ENCODE measurements at places on chromosomes 3 and 15.

DNA sequence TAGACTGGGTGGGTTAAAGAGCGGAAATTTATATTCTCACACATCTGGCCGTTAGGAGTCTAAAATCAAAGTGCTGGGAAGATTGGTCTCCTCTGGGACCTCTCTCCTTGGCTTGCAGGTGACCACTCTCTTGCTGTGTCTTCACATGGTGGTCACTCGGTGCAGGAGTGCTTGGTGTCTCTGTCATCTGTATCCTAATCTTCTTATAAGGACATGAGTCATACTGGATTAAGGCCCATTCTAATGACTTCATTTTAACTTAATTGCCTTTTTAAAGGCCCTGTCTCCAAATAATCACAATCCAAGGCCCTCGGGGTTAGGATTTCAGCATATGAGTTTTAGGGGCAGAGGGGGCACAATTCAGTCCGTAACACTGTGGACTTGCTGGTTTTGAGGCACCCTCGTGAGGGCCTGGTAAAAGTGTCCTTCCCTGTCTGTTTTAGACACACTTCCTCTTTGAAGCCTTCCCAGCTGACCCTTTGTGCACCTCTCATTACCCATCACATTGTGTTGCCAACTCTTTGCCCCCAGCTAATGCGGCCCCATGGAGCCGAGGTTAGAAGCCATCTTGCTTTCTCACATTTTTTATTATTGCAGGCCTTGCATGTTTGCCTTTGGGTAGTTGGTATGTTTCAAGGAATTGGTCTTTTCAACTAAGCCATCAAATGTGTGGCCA lies 3.2 kb downstream of the XYLB start:
- DNase-seq = no peak

GRCh38 chr3:54484334-54484733 lies 362.0 kb downstream of the CACNA2D3 start:
- DNase-seq = no peak

DNA sequence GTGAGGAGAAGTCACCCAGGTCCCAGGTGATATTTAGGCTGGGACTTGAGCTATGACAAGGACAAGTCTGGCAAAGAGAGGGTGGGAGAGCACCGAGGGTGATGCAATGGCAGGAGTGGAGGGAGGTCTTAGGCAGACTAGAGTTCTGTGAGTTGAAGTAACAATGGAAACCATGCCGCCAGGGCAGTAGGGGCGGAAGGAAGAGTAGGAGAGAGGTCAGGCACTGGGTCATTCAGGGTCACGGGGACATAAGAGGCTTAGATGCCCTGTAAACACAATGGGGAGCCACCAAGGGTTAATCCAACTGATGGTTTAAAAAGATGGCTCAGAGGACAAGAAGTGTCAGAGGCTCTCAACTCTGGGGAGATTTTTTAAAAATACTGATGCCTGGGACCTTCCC lies 199.7 kb upstream of the LRTM1 start:
- DNase-seq = no peak

DNA sequence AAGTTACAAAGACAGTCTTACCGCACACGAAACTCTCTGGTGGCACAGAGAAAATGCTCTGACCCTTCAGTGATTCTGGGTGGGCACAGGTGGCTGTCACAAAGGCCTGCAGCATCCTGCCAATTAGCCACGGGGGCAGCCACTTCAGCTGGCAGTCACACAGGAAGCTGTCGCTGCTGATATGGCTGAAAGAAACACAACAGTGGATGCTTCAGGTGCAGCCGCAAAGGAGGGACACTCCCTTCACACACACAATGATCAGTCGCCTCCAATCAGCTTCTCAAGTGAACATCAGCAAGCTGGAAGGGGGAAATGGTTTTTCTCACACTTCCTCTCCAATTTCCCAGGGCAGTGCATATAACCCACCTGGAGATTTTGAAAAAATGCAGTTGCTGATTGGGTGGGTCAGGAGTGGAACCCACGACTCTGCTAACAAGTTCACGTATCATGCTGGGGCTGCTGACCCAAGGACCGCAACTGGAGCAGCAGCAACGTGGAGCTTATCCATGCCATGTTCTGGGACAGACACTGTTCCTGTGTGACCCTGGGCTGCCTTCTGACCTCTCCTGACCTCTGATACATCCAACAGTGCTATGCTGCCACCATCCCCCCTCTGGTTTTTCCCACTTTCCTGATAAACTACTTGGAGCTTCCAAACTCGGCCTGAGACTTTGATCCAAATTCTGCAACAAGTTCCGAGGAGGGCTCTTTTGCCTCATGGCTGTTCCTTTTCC lies 106.6 kb downstream of the LRIG1 start:
- no peak for DNase-seq

DNA sequence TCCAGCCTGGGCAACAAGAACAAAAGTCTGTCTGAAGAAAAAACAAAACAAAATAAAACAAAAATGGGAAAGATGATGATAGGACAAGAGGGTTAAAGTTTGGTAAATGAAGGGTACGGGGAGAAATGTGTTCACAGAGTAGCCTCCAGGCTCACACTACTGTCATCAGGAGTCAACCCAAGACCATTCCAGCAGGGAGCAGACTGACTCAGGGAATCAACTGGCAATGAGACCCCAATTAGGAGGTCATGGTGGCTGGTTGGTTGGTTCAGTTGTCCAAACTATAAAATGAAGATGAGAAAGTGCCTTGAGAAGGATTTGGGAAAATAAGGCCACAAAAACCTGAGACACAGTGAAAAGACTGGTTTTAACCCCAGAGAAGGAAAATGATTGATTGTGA lies 51.8 kb downstream of the KLHL6 start:
- DNase-seq = no peak

GRCh38 chr3:136544532-136544931 lies 207.6 kb downstream of the STAG1 start:
- DNase-seq = no peak

- no peak for DNase-seq
Measured at GRCh38 chr3:34152656-34153055, 354.2 kb downstream of the PDCD6IP start.

DNA sequence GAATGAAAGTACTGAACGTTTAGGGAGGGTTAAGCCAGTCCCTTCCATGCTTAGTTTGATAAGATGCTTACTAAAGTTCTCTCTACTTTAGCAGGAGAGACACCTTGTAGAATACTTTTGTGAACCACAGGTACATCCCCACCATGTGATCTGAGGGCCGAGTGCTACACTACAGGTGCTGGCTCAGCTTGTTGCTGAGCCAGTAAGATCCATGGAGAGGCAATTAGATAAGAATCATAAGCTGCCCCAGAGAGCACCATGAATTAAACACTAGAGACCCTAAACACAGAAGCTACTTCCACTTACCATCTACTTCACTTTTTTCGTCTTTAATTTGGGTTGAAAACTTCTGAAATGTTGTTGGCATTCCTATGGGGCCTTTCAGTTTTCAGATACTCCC lies 70.5 kb upstream of the GOLGA8B start:
- no peak for DNase-seq

- peak; percentile 51 for DNase-seq
Measured at GRCh38 chr15:69074001-69074842, 59.7 kb downstream of the NOX5 start.

- DNase-seq = no peak
Measured at GRCh38 chr3:59135096-59135495, 85.3 kb upstream of the CFAP20DC start.

GRCh38 chr15:89129816-89130134 lies 41.5 kb downstream of the ABHD2 start:
- DNase-seq = no peak

DNA sequence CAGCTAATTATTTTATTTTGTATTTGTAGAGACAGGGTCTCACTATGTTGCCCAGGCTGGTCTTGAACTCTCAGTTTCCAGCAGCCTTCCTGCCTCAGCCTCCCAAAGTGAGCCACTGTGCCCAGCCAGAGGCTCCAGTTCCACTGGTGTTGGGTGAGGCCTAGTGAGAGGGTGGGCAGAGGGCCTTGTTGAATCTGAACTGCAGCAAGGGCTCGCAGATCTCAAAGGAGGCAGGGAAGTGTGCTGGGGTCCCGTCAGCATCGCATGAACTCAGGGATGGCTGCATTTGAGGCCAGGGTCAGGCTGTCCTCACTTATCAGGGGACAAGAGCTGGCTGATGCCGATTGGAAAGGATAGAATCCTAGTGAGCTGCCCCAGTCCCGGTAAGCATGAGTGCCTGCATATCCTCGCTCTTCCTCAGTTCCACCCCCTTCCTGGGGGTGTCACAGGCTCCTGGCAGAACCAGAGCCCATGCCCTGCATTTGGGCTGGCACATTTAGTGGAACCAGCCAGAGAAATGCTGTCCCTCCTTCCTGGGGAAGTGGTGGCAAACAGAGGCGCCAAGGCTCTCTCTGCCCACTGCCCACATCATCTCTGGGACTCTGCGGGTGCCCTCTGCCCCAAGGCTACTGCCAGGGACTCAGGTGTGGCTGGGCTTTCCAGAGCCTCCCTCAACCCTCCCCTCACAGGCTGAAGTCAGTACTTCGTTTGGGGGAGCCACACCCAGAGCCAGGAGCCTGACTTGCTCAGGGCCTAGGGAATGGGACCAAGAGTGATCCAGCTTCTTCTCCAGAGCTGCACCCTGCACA lies 24.1 kb downstream of the ALS2CL start:
- DNase-seq = peak; percentile 9

GRCh38 chr15:40845511-40846284 lies 1.9 kb downstream of the SPINT1 start:
- peak; percentile 66 for DNase-seq

DNA sequence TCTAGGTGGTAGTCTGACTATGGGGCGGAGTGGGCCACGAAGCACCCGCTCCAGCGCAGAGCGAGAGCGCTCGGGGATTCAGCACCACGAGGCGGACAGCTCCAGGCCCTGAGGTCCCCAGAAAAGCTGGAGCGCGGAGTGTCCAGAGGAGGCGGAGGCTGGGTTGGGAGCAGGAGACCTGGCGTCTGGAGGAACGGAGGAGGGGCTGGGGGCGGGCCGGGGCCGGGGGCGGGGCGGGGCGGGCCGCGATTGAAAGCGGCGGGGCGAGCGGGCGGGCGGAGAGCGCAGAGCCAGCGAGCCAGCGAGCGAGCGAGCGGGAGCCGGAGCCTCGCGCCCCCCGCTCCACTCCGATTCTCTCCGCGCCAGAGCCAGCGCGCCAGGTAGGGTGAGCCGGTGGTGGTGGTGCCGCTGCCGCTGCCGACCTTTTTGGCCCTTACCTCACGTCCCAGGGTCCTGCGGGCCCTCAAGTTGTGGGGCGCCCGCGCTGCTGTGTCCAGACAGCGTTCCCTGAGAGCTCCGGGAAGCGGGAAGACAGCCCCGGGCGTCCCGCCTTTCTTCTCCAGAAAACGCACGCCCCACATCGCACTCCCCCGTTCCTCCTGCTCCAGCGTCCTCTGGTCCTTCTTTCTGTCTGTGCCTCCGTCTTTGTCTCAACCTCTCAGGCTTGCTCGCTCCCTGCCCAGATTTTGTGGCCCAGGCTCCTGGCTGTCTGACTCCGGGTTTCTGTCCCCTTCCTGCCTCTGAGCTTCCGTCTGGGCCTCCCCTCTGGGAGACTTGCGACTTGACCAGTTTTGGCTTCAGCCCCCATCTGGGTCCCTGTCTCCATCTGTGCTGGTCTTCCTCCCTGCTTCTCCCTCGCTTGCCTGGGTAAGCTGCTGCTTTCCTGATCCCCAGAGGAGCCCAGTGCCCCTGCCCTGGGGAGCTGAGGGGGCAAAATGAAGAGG lies at the start of gene GRM2:
TSS of gene GRM2 (plus strand) at position 281 of the 944 bp plus-strand sequence. CDS start 1,916 bp downstream, outside the sequence.
- DNase-seq = peak; percentile 83

DNA sequence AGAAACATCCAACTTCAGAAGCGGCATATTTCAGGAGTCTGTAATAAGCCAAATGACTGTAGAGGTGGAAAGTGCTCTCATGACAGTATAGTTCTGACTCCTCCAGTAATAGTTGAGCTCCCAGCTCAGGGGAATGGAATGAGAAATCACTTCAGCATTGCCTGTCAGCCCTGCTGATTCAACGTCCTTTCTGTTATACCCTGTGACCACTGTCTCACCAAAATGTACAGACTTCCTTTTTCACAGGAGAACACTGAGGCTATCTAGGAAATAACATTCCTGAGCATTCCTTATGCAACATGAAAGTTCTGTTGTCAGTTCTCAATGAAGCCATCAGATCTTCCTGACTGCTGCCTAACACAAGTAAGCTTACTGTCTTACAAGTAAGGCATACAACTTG lies 284.5 kb upstream of the MME start:
- DNase-seq = no peak

- DNase-seq = no peak
Measured at GRCh38 chr15:90571063-90571541, 41.4 kb downstream of the CRTC3 start.

DNA sequence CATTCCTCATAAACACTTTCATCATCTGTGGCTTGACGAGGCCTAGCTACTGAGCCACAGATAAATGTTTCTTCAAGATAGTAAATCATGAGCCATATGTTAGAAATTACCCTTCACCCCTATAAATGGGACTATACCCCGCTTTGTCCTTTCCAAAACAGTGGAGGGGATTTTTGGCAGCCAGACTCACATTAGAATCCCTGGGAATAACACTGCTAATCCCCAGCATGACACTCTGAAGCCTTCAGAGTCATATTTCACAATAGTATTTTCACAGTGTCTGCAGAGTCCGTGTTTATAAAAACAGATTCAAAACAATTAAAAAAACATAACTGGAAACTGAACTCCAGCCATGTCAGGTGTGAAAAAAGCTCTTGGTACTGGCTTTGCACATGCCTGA lies 271.6 kb downstream of the ERC2 start:
- DNase-seq = no peak

- no peak for DNase-seq
Measured at GRCh38 chr15:68560501-68561113, 18.2 kb upstream of the CORO2B start.

DNA sequence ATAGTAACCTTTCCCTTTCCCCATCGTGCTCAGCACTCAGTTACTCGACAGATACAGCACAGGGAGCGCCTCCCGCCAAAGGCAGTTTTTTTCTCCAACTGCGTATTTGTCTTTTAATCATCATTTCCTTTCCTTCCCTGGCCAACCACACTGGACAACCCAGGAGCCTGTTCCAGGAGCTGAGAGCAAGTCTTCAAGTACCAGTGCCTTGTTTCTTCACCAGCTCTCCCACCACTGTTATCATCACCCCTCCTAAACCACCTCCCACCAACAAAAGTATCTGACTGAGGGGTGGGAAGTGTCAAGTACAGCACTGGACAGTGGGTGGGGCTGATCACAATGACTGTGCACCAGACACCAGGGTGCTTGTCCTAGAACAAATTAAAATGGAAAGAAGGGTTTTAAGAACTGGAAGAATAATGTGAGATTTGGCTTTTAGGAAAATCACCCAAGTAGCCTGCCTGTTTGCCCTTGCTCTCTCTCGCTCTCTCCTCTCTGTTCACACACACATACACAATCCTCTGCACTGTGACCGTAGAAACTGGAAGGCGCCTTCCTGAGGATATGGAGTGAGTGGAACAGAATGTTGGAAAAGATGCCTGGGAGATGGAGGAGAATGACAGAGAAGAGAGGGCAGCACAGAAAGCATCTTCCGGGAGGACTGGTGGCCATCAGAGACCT lies 126.3 kb downstream of the TNIK start:
- no peak for DNase-seq

- DNase-seq = no peak
Measured at GRCh38 chr3:146343551-146343950, 92.6 kb upstream of the PLSCR4 start.

All from pancreas (tissue), 10 donors.